ENCODE measurements at places on chromosomes 6 and 20.
A peak's percentile ranks its signal among the peaks of the same experiment; 100 is the strongest.

- DNase-seq: no peak
Observed at GRCh38 chr6:2029130-2029794, 216.1 kb downstream of the GMDS start.

DNA sequence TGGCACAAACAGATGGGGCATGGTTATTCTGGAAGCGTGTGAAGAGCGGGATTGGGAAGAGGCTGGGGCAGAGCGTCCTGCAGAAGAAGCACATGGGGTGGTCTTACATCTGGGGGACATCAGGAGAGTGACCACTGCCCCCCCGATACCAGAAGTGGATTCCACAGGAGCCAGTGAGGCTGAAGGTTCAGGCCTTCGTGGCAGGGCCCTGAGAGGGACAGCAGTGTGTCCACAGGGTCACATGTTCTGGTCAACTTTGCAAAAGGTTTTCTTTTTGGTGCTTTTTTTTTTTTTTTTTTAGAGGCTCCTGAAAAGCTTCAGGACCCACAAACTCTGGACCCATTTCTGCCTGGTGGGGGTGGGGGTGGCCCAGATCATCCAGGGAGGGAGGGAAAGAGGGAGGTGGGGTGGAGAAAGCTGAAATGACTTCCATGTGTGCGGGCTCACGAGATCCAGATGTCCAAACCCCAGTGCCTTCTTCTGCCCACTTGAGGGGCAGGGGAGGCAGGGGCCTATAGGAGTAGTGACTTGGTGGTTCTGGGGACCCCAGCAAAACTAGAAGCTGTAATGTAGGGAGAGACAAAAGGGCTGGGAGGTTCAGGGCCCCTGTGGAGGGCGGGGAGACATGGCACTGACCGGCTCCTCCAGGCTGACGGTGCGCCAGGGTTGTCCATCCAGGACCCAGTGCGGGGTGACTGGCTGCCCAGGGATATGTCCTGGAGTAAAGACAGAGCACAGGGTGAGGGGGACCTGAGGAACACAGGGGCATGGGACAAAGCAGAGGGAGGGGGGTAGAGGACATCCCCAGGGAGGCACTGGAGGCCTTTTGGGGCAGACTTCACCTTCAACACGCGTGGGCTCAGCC lies 2.7 kb downstream of the ADAM33 start:
- no peak for DNase-seq

DNA sequence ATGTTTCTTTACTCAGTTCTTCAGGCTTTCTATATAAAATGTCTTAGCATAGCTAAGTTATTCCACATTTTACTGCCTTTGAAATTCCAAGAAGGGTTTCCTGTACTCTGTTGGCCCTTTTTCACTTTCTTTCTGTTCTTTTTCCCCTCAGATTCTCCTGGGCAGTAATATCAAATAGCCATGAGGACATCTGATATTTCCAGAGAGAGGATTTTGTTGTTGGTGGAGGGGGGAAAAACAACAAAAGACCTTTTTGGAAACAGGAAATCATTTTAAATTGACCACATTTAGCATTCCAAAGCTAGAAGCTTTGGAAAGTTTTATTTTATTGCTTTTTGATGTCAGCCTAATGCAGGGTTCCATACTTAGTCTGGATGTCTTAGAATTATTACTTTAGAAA lies 445.4 kb downstream of the GJA1 start:
- DNase-seq: no peak

DNA sequence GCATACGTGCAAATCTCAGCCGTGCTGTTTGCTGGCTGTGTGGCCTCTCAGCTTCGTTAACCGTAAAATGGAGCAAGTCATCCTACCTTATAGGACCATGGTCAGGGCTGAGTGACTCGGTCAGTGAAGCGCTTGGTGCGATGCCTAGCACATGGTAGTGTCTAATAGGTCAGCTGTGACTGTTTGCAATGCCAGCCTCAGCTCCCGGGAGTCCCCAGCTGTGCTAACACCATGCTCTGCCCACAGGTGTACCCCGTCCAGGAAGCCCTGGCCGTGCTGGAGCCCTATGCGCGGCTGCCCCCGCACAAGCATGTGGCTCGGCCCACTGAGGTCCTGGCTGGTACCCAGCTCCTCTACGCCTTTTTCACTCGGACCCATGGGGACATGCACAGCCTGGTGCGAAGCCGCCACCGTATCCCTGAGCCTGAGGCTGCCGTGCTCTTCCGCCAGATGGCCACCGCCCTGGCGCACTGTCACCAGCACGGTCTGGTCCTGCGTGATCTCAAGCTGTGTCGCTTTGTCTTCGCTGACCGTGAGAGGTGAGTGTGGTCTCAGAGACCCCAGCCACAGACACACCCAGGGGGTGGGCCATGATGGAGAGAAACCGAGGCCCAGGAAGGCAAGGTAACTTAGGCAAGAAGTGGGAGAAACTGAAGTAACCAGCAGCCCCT lies 10.6 kb downstream of the TRIB3 start:
- no peak for DNase-seq

DNA sequence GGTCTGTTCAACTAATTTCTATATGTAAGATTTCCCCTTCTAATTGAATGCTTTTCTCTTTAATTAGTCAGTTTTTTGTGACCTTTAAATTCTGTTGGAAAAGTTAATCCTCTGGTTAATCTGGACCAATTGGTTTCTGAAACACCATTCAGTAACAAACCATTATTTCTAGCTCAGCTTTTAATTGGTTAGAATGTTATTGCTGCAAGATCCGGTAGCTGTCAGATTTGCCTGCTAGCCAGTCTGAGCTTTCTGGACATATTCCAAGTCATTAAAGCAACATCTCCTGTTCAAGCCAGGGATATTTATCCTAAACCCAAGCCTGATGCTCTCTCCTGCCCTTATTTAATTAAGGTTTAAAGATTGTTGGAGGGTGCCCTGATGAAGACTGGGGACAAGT lies 55.1 kb upstream of the FBXL4 start:
- DNase-seq: no peak

GRCh38 chr6:13465734-13466133 lies 21.7 kb downstream of the GFOD1 start:
- no peak for DNase-seq

DNA sequence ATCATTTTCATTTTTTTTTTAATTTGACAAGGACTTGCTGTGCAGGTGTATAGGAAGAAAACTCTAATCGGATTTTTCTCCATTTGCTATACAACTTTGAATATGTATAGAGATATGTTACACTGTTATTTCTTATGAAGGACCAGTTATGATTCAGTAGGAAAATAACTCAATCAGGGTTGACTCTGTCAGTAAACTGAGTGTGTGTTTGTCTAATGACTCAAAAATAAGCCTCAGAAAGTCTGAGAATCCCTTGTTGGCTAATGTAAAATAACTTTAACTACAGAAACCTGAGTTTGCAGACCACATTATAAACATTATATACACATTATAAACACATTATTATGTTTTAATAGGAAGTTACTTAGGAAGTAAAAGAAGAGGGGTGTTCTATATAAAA lies 352.6 kb downstream of the RIMS1 start:
- DNase-seq: no peak

DNA sequence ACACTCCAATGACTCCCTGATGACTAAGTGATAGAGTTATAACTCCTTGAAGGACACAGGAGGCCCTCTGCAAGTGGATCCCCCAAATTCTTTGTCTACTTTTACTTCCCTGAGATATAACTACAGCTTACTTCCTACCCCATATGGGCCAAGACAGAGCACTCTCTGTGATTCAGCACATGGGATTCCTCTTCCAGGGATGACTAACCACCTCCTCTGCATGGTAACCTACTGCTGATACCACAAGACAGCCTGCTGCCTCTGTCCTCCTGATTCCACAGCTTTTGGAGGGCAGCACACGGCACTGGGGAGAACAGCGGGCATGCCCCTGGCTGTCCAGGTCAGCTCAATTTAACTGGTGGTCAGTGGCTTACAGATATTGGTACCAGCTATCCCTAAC lies 675.7 kb upstream of the AGPAT4 start:
- DNase-seq: no peak

GRCh38 chr6:26032340-26033084 lies 54.7 kb upstream of the HFE start:
- DNase-seq: peak; percentile 16

DNA sequence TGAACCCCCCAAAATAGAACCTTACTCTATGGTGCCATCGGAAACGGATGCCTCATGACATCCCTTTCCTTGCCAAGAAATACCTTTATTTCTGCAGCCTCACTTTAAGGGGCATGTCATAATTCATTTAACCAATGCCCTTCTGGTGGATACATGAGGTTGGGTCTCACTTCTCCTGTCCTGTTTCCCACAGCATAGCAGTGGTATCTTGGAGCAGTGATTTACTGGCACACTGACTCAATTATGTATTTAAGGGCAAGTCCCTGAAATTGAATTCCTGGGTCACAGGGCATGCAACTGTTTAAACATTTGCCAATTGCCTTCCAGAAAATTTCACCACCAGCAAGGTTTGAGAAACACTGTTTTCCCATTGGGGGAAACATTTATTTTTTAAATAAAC lies 639 bp upstream of the LBP start:
- no peak for DNase-seq
